Umbilical cord (tissue), 2 donors: ENCODE measurements at places on chromosomes 5 and 9. TPM values are rescaled to one million over a fixed set of nuclear protein-coding genes. Genes with fewer than 3 reads are reported as not detected.

Gene IRGM
- 8.2 TPM for total RNA-seq

Gene ZNF618
- total RNA-seq, result 12.3 TPM

Gene GABRA1
- 2.9 TPM for total RNA-seq

Gene GDA
- 6.0 TPM for total RNA-seq
